ENCODE measurements at places on chromosomes 5 and 9. TPM values are rescaled to one million over a fixed set of nuclear protein-coding genes. Genes with fewer than 3 reads are reported as not detected.

The SPARC gene
- total RNA-seq: 295 TPM

The SMIM32 gene
- 2.6 TPM for total RNA-seq

The KIF12 gene
- total RNA-seq: 4.1 TPM

The GFRA3 gene
- total RNA-seq: not detected

The PCDHGC4 gene
- total RNA-seq: 13.1 TPM

The OCLN gene
- 15.1 TPM for total RNA-seq

The OR1L1 gene
- not detected for total RNA-seq

The CDH9 gene
- total RNA-seq: 43.1 TPM

The TMEM252 gene
- not detected for total RNA-seq
